NAMALWA (cell line): ENCODE measurements at places on chromosomes 1 and 21.
A peak's percentile ranks its signal among the peaks of the same experiment; 100 is the strongest.

DNA sequence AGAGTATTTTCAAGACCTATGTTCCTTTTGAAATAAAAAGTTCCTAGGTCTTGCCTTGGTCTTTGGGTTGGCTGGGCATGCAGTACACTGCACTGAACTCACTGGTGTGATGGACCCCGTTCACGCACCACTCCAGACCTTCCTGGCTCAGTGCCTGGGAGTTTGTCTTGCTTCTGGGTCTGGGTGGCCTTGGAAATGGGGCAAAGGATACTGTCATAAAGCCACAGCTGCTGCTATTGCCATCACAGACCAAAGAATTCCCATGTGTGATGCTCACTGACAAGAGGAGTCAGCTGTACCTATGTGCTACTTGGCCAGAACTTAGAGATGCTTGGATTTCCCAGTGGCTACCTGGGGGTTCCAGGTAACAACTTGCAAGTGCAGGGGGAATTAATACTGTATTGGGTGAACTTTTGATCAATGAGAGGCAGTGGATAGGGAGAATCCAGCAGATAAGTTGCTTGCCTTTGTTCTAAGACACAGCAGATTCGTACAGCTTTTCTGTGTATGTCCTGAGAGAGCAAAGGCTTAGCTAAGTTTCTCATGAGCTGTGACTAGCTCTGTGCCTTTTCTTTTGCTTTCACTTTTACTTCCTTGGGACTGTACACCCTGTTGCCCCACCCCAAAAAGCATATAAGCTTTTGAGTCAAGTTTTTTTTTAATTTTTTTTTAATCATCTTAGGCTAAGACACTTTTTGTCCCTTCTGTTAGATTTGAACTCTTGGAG lies 115.3 kb downstream of the RUNX1 start:
- peak; percentile 20 for DNase-seq

GRCh38 chr1:43932786-43933385 lies 715 bp upstream of the ARTN start:
- DNase-seq: no peak

DNA sequence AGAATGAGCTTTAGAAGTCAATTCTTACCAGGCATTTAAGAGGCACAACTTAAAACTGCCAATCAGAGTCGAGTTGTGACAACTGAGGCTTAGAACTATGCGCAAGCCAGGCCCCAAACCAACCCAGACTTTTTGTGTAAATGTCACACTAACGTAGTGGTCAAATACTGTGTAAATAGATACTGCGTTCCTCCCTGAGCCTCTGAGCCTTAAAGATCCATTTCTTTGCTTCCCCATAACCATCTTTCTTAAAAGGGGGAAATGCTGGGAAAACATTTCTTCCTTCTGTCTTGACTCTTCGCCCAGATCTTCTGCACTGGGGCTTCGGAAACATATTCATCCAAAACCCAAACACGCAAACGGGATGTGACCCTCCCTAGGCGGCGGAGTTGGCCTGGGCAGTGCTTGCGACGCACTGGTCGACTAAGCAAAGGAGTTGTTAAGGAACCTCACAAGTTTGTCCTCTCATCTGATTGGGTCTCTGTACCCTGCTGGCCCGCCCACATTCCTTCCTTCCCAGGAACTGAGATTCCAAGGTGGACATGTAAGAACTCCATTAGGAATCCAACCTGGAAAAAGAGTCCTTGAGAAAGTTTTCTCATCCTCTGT lies 2.6 kb downstream of the ADAMTS5 start:
- DNase-seq: no peak

- no peak for DNase-seq
Observed at GRCh38 chr21:42918291-42918690, 7.1 kb downstream of the ERVH48-1 start.

DNA sequence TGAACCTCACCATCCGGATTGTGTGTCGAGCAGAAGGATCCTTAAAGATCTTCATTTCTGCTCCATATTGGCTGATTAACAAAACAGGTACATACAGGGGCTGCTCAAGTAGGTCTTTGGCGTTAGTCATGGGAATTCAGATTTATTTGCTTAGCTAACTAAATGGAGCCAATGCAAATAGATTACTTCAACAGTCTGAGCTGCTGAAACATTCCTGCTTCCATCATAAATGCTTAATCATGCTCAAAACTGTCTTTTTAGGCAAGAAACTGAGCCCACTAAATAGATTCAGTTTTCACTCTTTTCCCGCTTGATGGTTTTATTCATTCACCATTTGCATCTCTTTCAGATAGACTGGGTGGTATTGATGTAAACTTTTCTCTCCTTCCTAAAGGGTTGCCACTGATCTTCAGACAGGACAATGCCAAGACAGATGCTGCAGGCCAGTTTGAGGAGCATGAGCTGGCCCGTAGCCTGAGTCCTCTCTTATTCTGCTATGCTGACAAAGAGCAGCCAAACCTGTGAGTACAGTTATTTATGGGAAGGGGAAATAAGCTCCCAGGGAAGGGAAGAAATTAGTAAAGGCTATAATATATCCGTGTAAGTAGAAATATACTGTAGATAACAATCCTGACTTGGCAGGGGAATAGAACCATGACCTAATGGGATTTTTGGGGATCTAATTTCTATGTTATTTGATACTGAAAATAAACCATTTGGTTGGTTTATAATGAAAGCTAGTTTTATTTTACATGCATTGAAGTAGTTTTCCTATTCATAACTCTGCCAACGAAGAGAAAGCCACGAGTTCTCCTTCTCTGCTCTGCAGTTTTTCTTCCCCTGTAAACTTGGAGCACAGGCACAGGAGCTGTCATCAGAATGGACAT lies 126.4 kb downstream of the VPS13D start:
- no peak for DNase-seq

- DNase-seq: peak; percentile 18
Observed at GRCh38 chr1:66769512-66770229, 17.4 kb downstream of the DYNLT5 start.

GRCh38 chr1:72521659-72522058 lies 239.3 kb upstream of the NEGR1 start:
- DNase-seq: no peak

- DNase-seq: no peak
Observed at GRCh38 chr1:116853680-116854402, 55.9 kb upstream of the PTGFRN start.

GRCh38 chr1:157948312-157949073 lies 45.0 kb upstream of the KIRREL1 start:
- peak; percentile 82 for DNase-seq

DNA sequence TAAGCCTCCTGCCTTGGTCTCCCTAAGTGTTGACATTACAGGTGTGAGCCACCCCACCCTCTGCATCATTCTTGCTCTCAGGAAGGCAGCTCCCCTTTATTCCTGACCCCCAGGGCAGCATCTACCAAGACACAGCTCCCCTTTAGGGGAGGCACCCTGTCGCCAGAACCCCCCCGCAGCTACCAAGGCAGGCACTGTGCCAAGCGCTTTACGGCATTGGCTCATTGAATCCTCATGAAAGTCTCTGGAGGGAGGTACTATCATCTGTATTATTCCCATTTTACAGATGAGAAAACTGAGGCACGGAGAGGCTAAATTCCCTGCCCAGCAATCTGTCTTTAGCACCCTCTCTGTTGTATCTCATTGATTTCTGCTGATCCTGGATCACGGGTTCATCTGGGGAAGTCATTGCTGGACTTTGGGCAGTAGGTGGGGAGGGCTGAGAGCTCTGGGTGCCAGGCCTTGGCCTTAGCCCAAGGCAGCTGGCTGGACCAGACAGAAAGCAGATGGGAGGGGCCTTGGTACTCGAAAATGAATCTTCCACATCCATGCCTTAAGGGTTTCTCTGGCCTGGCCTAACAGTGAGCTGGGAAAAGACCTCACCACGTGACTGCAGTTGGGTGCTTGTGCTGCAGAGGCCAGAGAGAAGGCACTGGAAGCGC lies 5.9 kb downstream of the PLOD1 start:
- DNase-seq: no peak

GRCh38 chr1:51484591-51484990 lies 34.5 kb downstream of the EPS15 start:
- no peak for DNase-seq

DNA sequence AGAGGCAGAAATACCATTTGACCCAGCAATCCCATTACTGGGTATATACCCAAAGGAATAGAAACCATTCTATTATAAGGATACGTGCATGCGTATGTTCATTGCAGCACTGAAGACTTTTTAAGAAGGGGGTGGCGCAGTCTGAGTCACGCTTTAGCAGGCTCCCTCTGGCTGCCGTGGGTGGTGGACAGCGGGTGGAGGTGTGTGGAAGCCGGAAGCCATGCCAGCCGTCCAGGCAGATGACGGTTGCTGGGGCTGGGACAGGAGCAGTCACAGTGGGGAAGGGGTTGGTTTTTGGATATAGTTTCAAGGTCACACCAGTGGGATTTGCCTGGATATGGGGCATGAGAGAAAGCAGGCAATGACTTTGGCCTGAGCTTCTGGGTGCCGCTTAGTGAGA lies 270.5 kb downstream of the GRIK3 start:
- DNase-seq: no peak

DNA sequence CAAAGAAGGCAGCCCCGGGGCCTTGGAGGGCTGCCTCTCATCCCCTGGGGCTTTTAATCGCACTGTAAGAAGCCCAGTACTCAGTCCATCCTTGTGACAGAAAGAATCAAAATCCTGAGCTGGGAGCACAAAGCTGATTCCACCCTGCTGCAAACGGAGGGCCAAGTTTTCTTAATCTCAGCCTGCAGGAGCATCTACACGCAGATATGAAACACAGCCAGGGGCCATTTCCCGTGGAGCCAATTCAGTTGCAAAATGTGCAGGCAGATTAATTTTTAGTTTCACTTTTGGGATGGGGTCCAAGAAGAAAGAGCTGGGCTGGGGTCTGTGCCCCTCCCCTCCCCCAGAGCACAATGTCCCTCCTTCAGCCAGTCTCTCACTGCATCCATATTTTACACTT lies 4.4 kb downstream of the LYPD8 start:
- no peak for DNase-seq

DNA sequence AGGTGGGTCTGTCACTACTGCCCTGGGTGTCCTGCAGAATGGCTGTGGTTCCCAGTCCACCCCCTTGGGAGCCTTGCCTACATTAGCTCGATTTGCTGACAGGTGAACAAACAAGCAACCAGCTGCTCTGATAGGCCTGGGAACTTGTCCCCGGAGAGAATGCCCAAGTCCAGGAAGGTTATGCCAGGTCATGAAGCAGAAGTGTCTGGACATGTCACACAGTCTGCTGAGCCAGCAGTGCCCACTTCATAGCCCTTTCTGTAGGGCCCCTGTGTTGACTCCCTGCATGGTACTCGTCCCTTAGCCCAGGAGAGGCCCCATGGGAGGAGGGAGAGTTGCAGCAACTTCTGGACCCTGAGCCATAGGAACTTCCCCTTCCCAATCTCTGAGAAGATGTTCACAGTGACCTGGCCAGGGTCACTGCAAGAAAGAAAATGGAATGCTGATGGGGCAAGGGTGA lies 31.0 kb downstream of the UCK2 start:
- DNase-seq: no peak

DNA sequence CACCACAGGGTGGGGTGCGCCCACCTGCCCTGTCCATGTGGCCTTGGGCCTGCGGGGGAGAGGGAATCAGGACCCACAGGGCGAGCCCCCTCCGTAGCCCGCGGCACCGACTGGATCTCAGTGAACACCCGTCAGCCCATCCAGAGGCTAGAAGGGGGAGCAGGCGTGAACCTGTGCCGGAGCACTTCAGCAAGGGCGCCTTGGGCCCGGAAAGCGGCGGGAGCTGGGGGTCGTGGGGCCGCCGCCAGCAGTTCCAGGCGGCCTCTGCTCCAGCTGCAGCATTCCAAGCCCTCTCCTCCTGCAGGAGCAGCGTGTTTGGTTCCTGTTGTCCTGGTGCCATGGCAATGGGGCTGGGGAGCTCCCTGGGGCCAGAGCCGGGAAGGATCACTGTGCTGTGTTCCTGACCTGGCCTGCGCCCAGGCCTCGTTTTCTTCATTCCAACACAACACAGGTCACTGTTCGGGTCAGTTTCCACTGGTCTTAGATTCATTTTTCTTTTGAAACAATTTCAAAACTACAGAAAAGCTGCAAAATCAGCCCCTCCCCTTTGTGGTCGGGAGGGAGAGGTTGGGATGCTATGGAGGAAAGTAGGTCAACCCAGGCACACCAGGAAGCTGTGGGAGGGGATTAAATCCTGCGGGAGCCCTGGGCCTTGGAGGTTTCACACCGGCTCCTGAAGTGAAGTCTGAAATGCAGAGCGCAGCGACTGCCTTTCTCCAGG lies 18.8 kb downstream of the SLX9 start:
- no peak for DNase-seq

DNA sequence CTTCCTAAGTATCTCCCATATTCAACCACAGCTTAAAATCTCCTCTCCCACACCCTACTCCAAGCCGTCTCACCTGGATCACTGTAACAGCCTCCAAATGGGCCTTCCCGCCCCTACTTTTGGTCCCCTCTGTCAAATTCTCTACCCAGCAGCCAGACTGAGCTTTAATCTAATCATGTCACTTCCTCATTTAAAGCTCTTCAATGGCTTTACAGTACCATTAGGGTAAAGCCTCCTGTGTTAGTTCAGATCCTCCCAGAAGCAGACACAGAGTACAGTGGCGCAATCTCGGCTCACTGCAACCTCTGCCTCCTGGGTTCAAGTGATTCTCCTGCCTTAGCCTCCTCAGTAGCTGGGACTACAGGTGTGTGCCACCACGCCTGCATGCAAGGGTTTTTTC lies 46.8 kb upstream of the PSEN2 start:
- DNase-seq: no peak

- no peak for DNase-seq
Observed at GRCh38 chr1:245316784-245317183, 162.0 kb downstream of the KIF26B start.

DNA sequence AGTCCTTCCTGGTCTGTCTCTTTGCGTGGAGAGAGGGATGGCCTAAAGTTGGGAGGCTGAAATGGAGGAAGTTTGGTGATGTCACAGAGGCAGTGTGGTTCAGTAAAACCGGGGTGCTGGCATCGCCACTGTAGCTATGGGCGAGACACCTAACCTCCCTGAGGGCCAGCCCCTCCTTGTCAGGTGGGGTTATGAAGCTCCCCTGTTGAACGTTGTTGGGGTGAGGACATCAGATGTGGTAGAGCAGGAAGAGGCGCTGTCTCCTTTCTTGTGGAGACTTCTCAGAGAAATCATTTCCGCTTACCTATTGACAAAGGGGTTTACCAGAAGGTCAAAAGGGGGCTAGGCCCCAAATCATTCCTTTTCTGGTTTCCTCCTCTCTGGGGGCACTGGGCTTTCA lies 294.7 kb downstream of the SIPA1L2 start:
- no peak for DNase-seq

DNA sequence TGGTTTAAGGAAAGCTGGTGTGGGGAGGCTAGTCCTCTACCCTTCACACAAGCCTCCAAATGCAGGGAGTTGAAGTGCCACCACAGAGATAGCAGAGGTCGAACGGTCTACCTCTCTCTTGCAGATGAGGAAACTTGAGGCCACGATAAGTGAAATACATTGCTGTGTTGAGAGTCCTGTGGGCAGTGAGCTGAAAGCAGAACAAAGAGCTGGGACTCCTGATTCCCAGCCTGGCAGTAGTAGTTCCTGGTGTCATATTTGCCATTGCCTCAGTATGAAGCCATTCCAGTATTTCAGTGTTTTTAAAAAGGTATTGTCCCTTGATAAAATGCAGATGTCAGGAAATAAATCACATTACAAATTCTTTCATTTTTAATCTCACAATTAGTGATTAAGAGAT lies 28.6 kb downstream of the AK4 start:
- no peak for DNase-seq
